Stimulated activated CD8-positive, alpha-beta memory T cell treated with anti-CD3 and anti-CD28 coated beads, Interleukin-2, amount 100 ng/mL, for 48 hours (primary cell): ENCODE measurements at places on chromosomes 3 and 15.

DNA sequence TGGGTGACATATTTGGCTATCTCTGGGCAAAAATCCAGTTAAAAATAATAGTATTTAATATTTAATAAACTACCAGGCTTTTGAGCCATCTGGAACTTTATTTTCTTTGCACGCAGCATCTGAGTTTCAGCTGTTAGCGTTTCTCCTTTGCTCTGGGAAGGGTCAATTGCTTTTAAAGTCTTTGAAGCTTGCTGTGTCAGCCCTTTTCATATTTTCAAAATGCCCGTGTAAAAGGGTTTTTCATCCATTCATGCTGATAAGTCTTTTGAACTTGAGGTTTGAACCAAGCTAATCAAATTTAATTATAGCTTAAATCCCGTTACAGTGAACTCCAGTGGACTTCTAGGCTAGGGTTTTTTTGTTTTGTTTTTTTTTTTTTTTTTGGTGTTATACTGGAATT, 79.1 kb downstream of the SLC25A26 start:
- DNase-seq: no peak

DNA sequence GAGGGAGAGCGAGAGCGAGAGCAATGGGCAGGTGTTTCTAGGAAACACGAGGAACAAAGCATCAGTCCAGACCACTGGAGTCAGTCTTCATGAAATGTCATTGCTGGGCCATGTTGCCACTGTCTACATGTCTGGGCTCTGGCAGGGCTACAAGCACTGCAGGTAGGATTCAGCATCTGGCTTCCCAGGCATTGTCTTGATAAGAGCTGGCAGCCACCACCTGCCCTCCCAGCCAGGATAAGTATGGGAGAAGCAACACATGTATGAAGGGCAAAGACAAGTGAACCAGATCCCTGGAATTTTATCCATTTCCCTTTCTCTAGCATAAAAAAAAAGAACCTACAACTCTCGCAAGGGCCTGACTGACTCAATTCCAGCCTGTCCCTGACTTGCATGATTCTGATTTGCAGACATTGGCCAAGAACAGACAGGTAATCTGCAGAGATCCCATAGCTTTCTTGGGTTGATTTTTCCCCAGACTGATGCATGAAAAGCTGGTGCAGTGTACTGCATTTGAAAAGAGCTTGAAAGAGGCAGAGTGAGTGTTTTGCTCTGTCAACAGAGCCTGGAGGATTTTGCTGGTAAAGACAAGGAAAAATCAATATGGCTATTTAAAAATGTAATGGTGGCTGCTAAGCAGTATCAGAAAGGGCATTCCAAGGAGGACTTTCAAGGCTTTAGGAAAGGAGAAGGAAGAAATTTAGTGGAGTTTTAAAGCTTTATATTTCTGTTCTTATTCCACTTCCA, 157.2 kb upstream of the MYRIP start:
- no peak for DNase-seq

- DNase-seq: no peak
These were observed 3.2 kb downstream of the DUOX1 start for GRCh38 chr15:45132844-45133560.

GRCh38 chr15:85141726-85142125, 160.1 kb downstream of the PDE8A start:
- DNase-seq: no peak

DNA sequence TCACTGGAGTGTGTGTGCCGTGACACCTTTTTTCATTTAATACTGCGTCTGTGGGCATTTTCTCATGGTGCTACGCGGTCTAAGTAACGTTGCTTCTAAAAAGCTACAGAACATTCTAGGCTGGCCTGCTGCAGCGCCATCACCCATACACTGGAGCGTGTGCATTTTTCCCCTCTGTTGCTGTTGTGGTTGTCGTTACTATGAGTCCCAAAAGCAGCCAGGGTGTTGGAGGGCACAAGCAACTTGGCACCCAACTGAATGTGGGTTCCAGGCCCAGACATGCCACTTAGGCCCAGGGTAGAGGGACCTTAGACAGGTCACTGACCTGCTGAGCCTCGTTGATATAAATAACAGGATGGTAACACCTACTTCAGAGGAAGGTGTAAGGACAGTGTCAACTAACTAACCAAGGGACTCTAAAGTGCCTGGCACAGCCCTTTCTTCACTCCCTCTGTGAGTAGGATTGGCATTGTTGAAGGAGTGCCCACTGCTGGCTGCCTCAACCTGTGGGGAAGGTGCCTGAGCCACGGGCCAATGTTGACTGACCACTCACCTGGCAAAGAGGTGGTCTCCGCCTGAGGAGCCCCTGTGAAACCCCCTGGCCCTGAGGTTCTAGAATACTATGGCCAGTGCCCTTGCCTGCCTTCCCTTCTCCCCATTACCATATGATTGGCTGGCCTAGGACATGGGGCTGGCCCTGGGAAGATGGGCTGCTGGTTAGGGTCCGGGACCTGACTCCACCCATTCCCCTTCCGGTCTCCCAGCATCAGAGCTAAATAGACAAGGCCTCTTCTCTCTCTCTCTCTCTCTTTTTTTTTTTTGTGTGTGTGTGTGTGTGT, 3.5 kb downstream of the CSK start:
- no peak for DNase-seq

- no peak for DNase-seq
These were observed 55.6 kb downstream of the C3orf80 start for GRCh38 chr3:160280836-160281235.

DNA sequence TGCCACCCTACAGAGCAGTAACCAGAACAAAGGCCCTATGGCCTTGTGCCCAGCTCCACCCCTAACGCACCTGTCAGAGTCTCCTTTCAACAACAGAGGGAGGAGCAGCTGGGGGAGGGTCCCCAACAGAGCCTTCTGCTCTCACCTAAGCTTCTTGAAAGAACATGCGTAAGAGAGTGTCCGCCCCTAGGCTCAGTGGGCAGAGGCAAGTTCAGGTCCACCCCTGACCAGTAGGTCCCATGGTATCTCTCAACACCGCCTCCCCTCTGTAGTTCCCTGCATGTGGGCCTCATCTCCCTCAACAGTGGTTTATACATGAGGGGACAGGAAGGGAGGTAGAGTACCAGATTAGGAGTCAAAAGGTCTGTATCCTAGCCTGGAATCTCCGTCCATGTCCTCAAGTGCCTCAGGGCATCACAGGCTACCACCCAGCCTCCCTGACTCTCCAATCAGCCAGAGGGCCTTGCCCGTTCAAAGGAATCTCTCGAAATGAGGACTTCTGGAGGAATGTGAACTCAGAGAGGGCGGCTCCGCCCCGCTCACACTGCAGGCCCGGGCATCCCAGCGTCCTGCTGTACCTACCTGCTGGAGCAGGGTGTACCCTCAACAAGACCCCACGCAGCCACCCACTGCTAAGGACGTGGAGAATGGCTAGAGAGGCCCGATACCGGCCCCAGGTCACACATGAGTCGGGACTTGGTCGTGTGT, 680 bp downstream of the POC1A start:
- DNase-seq: no peak
